ENCODE measurements at places on chromosomes 3 and 15.

DNA sequence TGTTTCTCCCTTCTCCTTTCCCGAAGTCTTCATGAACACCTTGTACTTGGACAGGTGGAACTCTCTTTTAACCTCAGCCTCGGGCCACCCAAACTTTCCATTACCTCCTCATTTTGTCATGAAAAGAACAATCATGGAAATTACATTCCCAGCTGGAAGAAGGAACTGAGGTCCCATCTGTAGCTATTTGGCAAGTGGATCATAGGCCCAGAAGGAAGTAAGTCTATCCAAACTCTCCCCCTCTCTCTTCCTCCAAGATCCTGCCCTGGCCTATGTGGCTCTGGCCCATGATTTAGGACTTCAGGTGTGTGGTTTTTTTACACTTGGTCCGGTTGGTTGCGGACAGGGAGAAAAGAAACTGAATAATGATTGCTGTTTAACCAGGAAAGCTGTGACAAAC, 44.1 kb downstream of the ITGB5 start:
- DNase-seq, result no peak

DNA sequence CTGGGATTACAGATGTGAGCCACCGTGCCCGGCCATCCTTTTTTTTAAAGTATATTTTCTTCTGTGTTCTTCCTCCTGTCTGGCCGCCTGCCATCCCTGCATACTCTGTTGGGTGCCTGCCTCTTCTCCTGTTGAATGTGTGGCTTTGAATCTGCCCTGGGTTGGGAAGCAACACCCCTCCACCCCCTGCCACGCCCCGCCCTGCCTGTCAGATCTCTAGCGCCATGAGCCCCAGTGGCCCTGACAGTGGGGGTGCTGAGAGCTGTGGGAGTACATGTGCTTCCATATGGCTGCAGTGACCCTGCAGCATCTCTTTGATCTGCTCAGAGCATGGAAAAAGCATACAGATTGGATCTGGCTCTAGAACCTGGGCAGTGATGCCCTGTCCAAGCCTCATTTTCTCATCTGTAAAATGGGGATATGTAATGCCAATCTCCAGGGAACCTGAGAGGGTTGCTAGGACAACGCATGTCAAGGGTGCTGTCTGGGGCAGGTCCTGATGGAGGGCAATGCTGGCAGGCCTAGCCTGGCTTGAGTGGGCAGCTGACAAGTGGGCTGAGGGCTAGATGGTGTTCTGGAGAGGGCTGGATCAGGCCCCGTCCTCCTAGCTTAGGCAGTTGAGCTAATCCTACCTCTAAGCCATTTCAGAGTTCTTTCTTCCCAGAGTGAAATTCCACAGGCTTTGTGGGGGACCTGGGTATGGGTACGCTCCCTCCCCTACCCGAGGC, 23.9 kb downstream of the CCDC13 start:
- DNase-seq, result no peak

DNA sequence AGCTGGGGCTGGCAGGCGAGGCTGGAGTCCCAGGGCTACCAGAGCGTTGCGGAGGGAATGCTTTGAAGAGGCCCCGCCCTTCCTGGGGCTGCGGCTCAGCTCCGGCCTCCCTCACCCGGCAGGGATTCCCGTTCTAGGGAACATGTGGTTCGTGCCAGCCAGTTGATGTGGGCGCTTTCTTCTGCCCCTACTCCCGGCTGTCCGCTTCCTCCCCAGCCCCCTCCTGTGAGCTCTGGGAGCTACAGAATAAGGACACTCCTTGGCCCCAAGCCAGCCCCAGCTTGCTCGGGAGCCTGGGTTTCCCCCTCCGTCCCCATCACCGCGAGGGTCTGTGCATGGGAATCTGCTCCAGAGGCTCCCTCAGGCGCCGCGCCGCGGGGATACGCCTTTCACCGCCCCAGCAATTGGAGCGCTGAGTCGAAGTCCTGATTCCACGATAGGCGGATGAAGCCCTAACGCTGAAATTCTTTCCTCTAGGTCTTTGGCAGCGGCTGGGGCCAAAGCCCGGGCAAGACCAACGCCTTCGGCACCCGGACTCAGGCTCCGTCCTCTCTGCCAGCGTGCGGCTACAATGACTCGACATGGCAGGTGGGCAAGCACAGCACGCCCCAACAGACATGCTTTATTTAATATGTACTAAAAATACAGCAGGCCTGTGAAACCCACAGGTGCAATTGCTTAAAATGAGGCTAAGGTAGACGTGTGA, 69.5 kb downstream of the KLF15 start:
- DNase-seq, result no peak

DNA sequence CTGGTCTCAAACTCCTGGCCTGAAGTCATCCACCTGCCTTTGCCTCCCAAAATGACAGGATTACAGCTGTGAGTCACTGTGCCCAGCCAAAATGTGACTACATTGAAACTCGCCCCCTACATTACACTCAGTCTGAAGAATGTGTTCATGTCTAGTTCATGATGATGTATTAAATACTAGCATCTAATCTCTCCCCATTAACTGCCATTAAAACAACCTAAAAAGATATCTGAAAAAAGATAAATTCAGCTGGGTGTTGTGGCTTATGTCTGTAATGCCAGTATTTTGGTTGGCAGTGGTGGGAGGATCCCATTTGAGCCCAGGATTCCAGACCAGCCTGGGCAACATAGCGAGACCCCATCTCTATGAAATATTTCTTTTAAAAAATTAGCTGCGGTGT, 159.4 kb downstream of the PCCB start:
- DNase-seq, result no peak

DNA sequence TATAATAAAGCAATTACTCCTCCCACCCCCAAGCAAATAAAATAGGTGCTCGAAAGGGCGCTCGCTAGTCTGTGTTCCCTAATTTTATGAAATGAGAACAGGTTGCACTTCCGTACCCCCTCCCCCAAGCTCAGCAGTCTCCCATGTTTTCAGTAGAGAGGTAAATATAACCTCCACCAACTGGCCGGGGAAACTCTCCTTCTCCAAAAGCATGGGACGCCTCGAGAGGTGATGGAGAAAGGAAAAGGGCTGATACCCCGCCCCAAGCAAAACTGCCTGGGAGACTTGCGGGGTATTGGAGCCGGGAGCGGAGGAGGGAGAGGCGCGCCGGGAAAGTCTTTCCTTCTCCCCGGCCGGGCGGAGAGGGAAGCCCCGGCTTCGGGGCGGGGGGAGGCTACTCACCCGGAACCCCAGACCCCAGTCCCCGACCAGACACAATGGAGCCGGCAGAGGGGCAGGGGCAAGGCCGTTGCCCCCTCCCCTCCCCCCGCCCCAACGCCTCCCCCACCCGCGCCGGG, 605 bp downstream of the DCUN1D1 start:
- no peak for DNase-seq

- no peak for DNase-seq
These were observed 954 bp downstream of the CLDN11 start for GRCh38 chr3:170419557-170420087.

- DNase-seq, result no peak
These were observed 127.6 kb downstream of the TBL1XR1 start for GRCh38 chr3:177069514-177070329.

- no peak for DNase-seq
These were observed 157.4 kb upstream of the NPHP3 start for GRCh38 chr3:132879656-132880055.

DNA sequence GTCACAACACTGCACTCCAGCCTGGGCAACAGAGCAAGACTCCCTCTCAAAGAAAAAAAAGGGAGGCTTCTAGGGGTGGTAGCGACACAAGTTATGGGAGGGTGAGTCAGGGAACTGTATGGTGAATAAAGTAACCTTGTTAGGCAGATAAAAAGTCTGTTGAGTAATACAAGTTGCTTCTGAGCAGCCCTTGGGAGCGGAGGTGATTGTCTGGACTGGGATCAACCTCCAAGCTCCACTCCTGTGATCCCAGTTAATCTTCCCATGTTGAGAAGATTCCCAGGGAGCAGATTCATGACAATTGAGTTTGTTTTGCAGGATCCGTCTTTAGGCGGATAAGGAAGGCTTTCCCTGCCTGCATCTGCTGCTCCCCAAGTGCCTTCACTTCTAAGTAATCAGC, 335.9 kb downstream of the THSD4 start:
- no peak for DNase-seq

GRCh38 chr3:195063581-195064193, 207.3 kb downstream of the XXYLT1 start:
- no peak for DNase-seq

GRCh38 chr3:43707998-43708397, 17.3 kb downstream of the ABHD5 start:
- DNase-seq, result no peak

GRCh38 chr3:140128631-140129030, 193.6 kb downstream of the CLSTN2 start:
- no peak for DNase-seq

GRCh38 chr3:156341831-156342416, 213.0 kb downstream of the SSR3 start:
- no peak for DNase-seq

GRCh38 chr15:100890850-100891249, 11.2 kb downstream of the ALDH1A3 start:
- DNase-seq, result no peak

DNA sequence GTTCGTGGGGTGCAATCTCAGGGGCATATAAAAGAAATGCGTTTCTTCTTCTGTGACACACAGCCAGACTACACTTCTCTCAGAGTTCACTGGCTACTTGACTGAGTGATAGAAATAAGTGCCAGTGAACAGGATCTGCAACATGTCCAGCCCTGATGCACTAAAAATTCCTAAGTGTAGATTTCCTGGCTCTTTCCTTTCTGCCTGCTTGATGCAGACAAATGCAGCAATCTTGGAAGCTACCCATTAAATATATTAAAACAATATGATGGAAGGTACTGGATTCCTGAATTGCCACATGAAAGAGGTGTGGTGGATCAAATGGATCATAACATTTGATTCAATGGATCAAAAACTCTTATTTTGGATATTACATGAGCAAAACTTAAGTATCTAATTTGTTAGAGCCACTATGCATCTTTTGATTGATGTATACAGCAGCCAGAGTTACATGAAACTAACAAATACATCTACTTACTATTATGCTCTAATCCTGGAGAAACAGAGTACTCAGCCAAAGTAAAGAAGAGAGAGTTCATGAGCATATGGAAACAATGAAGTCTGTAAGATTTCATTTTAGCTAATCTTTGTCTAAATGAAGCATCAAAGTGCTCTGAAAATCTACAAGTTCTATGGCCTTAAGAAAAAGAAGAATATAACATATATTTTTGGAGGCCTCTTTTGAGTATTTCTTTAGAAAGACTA, 222.6 kb downstream of the ZNF385D start:
- DNase-seq, result no peak

DNA sequence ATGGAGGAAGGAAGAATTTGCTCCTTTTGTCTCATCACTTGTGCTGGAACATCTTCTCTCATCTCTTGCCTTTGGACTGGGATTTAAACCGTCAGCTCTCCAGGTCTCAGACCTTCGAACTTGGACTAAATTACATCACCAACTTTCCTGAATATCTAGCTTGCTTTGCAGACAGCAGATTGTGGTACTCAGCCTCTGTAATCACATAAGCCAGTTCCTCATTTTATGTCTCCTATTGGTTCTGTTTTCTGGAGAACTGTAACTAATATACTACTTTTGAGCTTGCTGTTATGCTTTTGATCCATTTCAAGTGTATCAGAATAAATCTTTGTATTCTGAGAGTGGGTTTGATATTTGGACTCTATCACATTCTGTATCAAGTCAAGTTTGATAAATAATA, 164.3 kb upstream of the VEPH1 start:
- no peak for DNase-seq

- DNase-seq, result no peak
These were observed 129.4 kb downstream of the FGF12 start for GRCh38 chr3:192597913-192598312.

DNA sequence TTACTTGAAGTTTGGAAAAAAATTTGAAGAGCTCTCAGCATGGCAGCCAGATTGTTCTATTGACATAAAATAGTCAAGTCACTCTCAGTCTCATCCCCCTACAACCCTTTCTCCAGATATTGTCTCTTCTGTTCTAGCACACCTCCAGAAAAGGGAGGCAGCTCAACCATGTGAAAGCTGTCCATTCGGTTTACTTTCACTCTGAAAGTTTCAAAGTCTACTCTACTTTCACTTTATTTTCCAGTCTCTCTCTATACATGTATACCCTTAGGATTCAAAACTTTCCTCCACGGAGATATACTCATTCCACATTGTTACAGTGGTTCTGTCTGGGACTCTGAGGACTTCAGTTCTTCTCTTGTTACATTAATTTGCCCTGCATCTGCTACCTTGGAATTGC, 111.0 kb upstream of the STAC start:
- no peak for DNase-seq

GRCh38 chr3:128967748-128968355, 26.0 kb downstream of the CFAP92 start:
- no peak for DNase-seq

- no peak for DNase-seq
These were observed 82.7 kb downstream of the TLE3 start for GRCh38 chr15:70014860-70015490.

- no peak for DNase-seq
These were observed 314.7 kb upstream of the ICE2 start for GRCh38 chr15:60793656-60794055.

DNA sequence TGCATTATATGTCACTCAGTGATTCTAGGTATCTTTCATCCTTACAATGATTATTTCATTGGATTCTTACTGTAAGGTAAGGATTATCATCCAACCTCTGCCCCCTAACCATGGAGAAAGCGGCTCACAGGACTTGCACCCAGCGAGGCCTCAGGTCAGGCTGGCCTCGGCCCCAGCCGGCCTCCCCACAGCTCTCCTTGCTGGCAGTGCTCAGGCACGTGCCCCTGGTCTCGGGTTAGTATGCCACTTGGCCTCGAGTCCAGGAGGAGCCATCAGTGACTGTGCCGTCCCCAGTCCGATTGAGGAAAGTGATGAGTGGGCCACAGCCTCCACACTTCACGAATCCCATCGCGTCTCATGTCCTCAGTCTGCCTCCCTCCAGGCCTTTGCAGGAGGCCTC, 35.7 kb upstream of the GABRG3 start:
- no peak for DNase-seq

DNA sequence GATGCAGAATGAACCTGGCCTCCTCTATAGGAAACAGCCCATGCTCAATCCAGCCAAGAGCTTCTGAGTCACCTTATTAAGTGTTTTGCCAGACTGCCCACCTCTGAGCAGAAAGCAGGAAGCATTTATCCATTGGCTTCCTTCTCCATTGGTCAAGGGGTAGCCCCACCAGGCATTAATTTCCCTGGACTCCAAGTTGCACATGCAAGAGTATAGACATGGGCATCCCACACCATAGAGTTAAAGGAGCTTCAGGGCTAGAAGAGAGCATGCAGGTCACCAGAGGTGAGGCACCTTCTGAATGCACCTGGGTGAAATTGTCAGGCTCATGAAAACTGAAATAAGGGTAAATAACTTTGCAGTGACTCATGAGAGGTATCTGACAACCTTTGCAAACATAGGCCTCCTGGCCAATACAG, 230.8 kb upstream of the STAC start:
- no peak for DNase-seq

DNA sequence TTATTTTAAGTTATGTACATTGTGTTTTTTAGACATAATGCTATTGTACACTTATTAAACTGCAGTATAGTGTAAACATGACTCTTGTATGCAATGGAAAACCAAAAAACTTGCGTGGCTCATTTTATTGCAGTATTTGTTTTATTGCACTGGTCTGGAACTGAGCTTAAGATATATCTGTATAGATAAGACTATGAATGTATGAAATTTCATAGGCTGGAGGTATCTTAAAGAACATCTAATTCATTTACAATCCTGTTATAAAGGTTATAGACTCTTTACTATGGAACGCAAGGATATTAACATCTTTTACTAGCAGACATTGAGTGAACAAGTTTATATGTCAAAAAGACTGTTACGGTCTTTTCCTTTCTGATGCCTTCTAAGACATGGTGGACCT, 459.4 kb downstream of the IL5RA start:
- DNase-seq, result no peak

Data from activated CD4-positive, alpha-beta T cell treated with anti-CD3 and anti-CD28 coated beads for 1 hour (primary cell).